ENCODE measurements at places on chromosomes 11 and 22.

- no peak for DNase-seq
Observed at GRCh38 chr22:37639070-37639760, at the start of gene SH3BP1. Gene SH3BP1, plus strand, starts transcription at chr22:37639669. Its CDS starts 119 bp downstream, at chr22:37639788.

- peak; percentile 87 for DNase-seq
Observed at GRCh38 chr11:62678770-62679696, at the start of gene UBXN1. Gene UBXN1, minus strand, starts transcription at chr11:62679073. Its CDS starts 150 bp downstream, at chr11:62678923.

DNA sequence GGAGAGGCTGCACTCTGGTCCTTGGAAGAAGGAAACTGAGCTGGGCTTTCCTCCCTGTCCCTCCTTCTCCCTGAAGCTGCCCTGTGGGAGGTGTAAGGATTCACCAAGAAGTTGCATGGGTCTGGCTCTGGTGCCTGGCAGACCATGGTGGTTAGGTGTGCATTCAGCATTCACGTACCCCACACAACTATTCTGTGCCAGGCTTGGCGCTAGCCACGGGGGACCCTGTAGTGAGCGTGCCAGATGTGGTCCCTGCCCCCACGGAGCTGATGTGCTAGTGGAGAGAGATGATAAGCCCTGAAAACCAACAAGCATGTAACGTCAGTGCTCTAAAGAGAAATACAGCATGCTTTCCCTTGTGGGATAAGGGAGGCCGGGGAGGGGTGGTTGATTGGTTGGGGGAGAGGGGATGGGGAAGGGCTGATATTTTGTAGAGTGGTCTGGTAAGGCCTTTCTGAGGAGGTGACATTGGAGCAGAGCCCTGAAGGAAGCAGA lies 48.9 kb downstream of the CD82 start:
- no peak for DNase-seq

- peak; percentile 72 for DNase-seq
Observed at GRCh38 chr11:77324508-77324907, 23.0 kb upstream of the GDPD4 start.

DNA sequence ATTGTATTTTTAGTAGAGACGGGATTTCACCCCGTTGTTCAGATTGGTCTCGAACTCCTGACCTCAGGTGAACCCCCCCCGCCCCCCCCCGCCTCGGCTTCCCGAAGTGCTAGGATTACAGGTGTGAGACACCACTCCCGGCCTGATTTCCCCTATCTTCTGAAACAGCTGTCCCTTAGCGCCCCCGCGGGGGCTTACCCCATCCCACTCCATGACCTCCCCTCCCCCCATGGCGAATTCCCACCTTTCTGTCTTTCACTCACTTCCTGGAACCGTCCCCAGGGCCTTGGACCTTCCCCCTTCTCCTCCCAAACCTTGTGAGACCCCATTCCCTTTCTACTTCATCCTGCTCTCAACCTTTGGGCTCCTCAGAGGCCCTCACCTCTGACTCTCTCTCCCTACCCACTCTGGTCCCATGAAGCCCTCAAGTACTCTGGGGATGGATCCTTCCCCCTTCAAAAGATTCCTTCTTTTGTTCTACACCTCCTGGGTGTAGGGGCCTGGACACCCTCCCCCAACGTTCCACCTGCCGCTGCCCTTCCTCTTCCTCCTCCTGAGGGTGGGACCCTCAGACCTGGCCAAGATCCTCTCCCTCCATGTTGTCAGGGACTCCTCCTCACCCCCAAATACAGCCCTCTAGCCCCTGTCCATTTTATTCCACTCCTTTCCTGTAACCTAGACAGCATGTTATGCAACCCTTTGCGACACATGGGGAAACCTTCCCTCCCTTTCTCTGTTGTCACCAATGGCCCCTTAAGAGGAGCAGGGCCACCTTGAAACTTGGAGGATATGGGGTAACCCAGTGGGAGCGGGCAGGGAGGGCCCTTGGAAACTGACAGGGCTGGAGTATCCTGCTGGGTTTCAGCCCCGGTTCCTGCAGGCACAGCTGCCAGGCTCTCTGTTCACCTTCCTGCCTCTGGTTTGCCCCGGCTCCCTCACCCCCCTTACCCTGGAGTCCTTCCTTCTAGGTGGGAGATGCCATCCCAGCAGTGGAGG lies 1.1 kb downstream of the PRDX5 start:
- DNase-seq: no peak

DNA sequence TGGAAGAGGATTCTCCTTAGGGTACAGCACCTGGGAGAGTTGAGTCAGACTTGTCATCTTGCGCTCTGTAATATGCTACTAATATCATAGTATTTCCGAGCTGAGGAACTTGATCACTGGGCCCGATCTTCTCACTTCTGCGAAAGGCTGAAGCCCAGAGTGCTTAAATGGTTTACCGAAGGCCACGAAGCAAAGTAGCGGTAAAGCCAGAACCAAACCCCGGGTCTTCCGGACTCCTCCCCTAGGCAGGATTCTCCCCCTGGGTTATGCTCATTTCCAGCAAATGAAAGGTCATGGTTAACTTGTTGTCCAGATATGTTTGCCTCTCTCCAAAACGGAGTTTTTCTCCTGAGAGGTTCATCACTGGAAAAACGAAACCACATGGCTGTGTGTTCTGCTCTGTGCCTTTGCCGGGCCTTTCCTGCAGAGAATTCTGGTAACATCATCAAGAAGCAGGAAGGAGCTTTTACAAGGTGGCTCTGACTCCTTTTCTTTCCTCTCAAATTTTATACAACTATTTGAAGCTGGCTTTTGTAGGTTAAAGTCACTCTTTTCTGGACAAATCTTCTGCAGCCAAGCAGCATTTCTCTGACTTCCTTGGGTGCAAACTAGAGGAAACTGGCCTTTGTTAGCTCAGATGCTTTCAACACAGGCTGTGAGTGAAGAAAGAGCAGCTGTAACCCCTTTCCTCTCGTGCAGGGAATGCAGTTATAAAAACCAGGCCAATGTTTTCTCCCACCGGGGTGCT lies 35.5 kb downstream of the UBASH3B start:
- peak; percentile 47 for DNase-seq

GRCh38 chr11:60433401-60433800 lies 4.0 kb downstream of the MS4A5 start:
- no peak for DNase-seq

- DNase-seq: peak; percentile 55
Observed at GRCh38 chr11:20158597-20159257, 1.5 kb downstream of the DBX1 start.

GRCh38 chr11:122663764-122664163 lies 8.2 kb downstream of the UBASH3B start:
- no peak for DNase-seq

GRCh38 chr11:123391646-123392348 lies 38.3 kb upstream of the GRAMD1B start:
- DNase-seq: no peak

DNA sequence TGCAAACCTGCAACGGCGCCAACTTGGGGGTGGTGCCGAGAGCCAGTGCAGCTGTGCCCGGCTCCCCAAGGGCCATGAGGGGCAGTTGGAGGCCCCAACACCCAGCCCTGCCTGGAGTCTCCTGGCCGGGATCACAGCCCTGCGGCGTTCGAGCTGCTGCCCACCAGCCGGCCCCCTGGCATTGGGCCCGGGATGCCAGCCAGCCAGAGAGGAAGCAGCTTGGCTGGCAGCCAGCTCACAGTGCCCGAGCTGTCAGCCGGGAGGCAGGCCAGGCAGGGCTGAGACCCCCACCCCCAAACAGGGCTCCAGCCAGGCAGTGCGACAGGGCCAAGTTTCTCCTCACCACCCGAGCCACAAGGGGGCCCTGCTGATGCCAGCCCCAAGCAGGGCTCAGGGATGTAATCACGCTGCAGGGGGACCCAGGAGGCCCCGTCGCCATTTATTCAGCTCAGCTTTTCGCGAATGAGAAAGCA lies 26.0 kb upstream of the TCF20 start:
- DNase-seq: no peak
